ENCODE measurements at places on chromosomes 4 and X.
A peak's percentile ranks its signal among the peaks of the same experiment; 100 is the strongest.

DNA sequence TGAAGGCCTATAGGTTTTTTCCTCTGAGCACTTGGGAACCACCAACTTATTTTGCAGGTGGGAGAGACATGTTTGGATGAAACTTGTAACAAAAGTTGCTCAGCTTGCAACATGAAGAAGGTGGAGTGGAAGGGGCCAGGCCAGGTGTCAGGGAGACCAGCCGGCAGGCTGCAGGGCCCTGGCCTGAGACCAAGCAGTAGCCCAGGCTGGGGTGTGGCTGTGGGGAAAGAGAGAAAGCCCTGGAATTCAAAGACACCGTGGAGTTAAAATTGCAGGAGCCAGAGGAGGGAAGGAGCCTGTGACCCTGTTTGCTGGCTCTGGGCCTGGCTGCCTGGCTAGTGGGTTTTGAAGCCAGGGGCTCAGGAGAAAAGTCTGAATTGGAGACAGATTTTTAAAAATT lies 43.4 kb downstream of the EFNB1 start:
- DNase-seq = no peak

- DNase-seq = no peak
These were observed 220.4 kb upstream of the FAM47C start for GRCh38 chrX:36787752-36788151.

DNA sequence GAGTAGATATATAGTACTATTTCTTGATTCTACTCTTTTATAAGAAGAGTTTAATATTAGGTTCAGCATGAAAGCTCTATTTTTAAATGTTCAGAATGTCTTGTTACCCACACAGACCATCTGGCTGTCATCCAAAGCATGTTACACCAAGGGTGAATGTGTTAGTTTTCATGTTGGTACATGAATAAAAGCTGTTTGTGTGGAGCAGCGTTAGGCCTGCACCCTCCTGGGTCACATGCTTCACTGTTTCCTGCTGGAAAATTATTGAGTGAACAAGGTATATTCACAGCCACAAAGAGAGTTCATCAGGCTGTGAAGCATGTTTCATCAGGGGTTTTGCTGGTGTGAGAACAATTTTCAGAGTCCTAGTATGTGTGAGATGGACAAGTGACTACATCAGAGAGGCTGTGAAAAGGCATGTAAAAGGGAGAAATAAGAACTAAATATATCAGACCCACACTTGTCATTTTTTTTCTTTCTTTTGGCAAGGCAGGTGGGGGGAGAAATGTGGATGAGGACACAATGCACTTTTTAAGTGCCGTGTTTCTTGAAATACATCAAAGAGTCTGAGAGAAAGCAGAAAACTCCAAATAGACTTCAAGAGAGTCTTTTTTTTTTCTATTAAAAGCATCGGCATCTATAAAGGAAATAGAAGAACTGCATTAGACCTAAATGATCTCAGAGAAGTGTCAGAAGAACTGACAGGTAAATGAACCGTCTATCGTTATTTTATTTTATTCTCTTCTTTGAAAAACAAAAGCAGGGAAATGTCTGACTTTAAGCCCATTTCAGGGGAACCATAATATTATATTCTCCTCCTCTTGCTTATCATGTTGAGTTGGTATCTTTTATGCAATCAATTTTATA lies 2429.7 kb downstream of the PCDH7 start:
- DNase-seq = no peak

GRCh38 chr4:151688003-151688784 lies 72.6 kb downstream of the GATB start:
- DNase-seq = no peak

GRCh38 chr4:80452768-80453167 lies 117.2 kb downstream of the CFAP299 start:
- DNase-seq = no peak

GRCh38 chrX:9942086-9942485 lies 25.1 kb upstream of the CLDN34 start:
- peak; percentile 79 for DNase-seq

Measured in stimulated activated effector memory CD8-positive, alpha-beta T cell treated with anti-CD3 and anti-CD28 coated beads, Interleukin-12 subunit alpha, Interleukin-12 subunit beta, amount 100 ng/mL, for 72 hours (primary cell).